Muscle of leg (tissue), 16 donors: ENCODE measurements at places on chromosomes 4 and X. TPM values are rescaled to one million over a fixed set of nuclear protein-coding genes. Genes with fewer than 3 reads are reported as not detected.
A peak's percentile ranks its signal among the peaks of the same experiment; 100 is the strongest.

S100P gene
- 2.1 TPM for total RNA-seq

SLC26A1 gene
- 0.58 TPM for total RNA-seq

DNA sequence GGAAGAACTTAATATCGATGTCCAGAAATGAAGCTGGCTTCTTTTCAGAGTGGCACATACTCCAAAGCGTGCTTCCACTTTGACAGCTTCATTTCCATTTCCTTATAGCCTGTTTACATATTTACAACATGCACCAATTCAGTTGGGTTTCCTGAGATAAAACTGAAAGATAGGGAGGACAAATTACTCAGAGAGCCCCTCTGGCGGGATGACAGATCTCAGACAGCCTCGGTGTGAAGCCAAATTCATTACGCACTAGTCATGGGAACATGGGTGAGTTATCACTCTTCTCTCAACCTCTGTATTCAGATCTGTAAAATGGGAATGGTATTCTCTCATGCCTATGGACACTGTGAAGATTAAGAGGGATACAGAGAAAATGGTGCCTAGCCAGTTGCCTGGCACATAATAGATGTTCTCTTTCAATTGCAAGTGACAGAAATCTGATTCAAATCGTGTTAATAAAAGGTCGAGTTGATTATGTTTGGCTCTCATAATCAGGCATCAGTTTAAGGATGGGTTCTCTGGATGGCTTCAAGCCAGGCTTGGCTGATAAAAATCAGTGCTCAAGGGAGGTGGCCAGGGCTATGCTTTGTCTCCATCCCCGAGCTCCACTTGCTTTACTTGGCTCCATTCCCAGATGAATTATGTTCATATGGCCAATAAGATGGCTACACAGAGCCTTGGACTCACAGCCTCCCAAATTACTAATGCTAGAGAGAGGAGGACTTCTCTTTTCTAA is 132.2 kb upstream of the C1QTNF7 start:
- no peak for DNase-seq
- H3K27me3 ChIP-seq, result no peaks in the 10 kb centered on the region
- H3K4me1 ChIP-seq, result peaks cover 4% of the 10 kb centered on the region
- no peak overlapping the region for H3K4me3 ChIP-seq

DNA sequence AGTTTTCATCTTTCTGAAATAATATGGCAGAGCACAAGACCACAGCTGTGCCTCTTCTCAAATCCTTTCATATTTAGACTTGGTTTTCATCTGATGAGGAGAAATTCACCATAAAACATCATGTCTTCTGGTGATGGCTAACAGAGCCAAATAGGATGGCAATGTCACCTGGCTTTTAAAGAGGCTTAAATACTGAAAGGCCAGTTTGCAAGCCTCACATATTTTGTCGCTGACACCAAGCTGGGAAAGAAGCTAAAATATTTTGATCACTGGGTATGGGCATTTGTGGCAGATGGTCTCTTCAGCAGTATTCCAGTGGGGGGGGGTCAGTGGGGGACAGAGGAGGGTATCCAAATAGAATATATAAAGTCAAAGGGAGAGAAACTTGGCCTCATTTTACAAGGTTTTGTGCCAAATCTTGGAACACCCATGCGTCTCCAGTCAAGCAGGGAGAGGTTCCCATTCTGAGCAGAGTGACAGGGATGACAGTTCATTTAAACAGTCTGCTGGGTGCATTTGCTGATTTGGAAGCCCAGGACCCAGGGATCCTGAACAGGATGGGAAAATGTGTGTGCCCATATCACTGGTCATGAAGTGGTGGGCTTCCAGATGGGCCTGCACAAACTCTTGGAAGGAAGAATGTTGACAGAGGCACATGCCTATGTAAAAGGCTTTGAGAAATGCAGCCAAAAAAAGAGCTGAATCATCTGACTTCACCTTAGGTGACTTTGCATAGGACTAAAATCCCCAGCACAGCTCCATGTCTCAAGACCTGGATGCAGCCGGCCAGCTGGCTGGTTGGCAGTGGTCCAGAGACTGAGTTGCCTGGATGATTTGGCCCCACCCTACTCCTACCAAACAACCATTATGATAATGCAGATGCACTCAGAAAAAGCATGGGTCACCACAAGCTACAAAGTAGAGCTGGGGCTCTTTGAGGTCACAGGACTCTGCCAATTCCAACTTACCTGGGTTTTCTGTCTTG is 484.4 kb upstream of the NR3C2 start:
- no peaks in the 10 kb centered on the region for H3K36me3 ChIP-seq
- peak overlapping the region; percentile 59 for H3K27ac ChIP-seq
- DNase-seq, result peak; percentile 79
- H3K4me3 ChIP-seq, result no peak overlapping the region

- H3K4me3 ChIP-seq, result no peak overlapping the region
- no peaks in the 10 kb centered on the region for H3K36me3 ChIP-seq
- DNase-seq, result peak; percentile 22
- H3K27ac ChIP-seq, result no peak overlapping the region
- H3K27me3 ChIP-seq, result no peaks in the 10 kb centered on the region
Observed at GRCh38 chr4:11182586-11183355, 245.9 kb downstream of the HS3ST1 start.

DNA sequence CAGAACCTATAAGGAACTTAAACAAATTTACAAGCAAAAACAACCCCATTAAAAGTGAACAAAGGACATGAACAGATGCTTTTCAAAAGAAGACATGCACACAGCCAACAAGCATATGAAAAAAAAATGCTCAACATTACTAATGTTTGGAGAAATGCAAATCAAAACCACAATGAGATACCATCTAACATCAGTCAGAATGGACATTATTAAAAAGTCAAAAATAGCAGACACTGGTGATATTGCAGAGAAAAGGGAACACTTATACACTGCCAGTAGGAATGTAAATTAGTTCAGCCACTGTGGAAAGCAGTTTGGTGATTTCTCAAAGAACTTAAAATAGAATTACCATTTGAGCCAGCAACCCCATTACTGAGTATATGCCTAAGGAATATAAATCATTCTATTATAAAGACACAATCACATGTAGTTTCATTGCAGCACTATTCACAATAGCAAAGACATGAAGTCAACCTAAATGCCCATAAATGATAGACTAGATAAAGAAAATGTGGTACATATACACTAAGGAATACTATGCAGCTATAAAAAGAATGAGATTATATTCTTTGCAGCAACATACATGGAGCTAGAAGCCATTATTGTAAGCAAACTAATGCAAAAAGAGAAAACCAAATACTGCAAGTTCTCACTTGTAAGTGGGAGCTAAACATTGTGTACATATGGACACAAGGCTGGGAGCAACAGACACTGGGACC is 1509.4 kb downstream of the TECRL start:
- H3K4me3 ChIP-seq, result no peak overlapping the region
- H3K27me3 ChIP-seq, result no peaks in the 10 kb centered on the region
- H3K4me1 ChIP-seq, result no peaks in the 10 kb centered on the region

DNA sequence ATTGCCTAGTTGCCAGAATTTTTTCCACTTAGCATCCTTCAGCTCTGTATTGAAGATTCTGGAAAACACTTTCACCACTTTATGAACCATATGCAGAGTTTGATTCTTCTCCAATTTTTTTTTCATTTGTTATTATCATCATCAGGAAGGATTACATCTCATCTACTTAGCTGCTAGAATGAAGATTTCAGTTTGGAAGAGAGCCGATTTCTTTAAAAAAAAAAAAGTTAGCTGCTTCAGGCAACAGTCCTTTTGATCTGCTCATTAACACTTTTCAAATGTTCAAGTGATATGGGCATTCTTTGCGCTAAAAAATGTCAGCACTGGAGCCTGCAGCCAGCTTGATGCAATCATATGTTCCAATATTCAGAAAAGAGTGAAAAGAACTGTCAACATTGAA is 76.2 kb downstream of the ANTXR2 start:
- no peaks in the 10 kb centered on the region for H3K36me3 ChIP-seq
- DNase-seq, result peak; percentile 79
- H3K4me3 ChIP-seq, result no peak overlapping the region
- no peak overlapping the region for H3K27ac ChIP-seq
